ENCODE measurements at places on chromosomes 13 and 19.

DNA sequence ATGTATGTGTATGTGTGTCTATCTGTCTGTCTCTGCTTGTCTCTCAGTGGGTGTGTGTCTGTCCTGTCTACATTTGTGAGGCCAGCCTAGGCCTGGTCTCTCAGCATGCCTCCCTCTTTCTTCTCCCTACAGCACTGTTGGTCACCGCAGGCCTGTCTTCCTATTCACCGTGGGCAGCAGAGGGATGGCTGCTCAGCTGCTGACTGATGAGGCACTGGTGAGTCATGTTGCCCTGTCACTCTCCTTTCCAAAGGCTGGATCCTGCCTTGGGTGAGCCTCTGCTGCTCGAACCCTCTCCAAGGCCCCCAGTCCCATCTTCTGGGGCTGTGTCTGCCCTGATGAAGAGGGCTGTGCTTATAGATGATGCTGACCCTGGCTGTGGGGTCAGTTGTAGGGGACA, 6.3 kb downstream of the ZNF71 start:
- peaks cover 65% of the 10 kb centered on the region for H3K36me3 ChIP-seq
- no peak overlapping the region for H3K27ac ChIP-seq
- DNase-seq = no peak
- no peaks in the 10 kb centered on the region for H3K27me3 ChIP-seq
- no peak overlapping the region for H3K4me3 ChIP-seq
- no peaks in the 10 kb centered on the region for H3K4me1 ChIP-seq

GRCh38 chr13:66887088-66887487, 343.0 kb downstream of the PCDH9 start:
- H3K27me3 ChIP-seq = no peaks in the 10 kb centered on the region
- no peak overlapping the region for H3K27ac ChIP-seq
- no peaks in the 10 kb centered on the region for H3K36me3 ChIP-seq
- no peak overlapping the region for H3K4me3 ChIP-seq

- H3K4me3 ChIP-seq = no peak overlapping the region
- DNase-seq = no peak
- H3K36me3 ChIP-seq = no peaks in the 10 kb centered on the region
- no peak overlapping the region for H3K27ac ChIP-seq
- no peaks in the 10 kb centered on the region for H3K4me1 ChIP-seq
Measured at GRCh38 chr19:7342143-7342542, 6.6 kb upstream of the ARHGEF18 start.

DNA sequence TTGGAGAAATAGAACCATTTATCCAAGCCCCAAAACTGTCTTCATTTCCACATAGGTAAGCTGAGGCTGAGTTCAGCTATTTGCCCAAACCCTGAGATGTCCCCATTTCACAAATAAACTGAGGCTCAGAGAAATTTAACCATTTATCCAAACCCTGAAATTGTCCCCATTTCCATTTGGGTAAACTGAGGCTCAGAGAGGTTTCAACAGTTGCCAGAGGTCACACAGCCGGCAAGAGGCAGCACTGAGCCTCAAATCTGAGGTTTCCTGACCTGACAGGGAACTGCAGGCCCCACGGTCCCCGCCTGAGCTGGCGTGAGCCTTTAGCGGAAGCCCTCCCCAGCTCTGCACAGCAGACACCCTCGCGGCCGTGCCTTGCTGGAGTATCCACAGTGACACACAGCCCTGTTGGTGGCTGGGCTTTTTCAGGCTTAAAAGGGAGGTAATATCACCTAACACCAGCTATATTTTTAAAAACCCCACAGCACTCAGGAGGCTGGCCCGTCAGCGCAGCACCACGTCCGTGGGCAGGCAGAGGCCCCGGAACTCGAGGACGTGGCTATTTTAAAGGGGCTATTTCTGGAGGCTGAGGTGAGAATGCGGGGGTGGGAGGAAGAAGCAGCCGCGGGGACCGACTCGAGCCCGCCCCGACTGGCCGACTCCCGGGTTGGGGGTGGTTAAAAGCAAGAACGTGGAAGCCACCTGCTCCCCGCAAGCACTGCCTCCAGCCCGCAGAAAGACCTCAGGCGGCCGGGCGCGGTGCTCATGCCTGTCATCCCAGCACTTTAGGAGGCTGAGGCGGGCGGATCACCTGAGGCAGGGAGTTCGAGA, 18.5 kb downstream of the PTPRS start:
- H3K36me3 ChIP-seq = no peaks in the 10 kb centered on the region
- no peak overlapping the region for H3K4me3 ChIP-seq
- no peaks in the 10 kb centered on the region for H3K27me3 ChIP-seq
- H3K27ac ChIP-seq = no peak overlapping the region
- DNase-seq = no peak

- peaks cover 13% of the 10 kb centered on the region for H3K4me1 ChIP-seq
- DNase-seq = no peak
- peaks cover 23% of the 10 kb centered on the region for H3K36me3 ChIP-seq
- H3K27ac ChIP-seq = peak overlapping the region; percentile 93
Measured at GRCh38 chr19:37718304-37718703, 1.3 kb downstream of the ZNF607 start.

Data from type B pancreatic cell (in vitro differentiated cells).